Fibroblast of villous mesenchyme (primary cell): ENCODE measurements at places on chromosomes 16 and 17. TPM values are rescaled to one million over a fixed set of nuclear protein-coding genes. Genes with fewer than 3 reads are reported as not detected.

The ACSM5 gene
- total RNA-seq: under 0.01 TPM in 1 of 2 replicates, not detected in the other

The KIF2B gene
- not detected in 2 replicates for total RNA-seq

The TAC4 gene
- not detected in 2 replicates for total RNA-seq

The CDK5R1 gene
- total RNA-seq: 0.64 and 0.86 TPM in 2 replicates

The TSPOAP1 gene
- 0.86 and 2.3 TPM in 2 replicates for total RNA-seq

The HOXB4 gene
- total RNA-seq: 1.7 and 1.9 TPM in 2 replicates

The STX1B gene
- 2.2 and 2.6 TPM in 2 replicates for total RNA-seq

The OR1A1 gene
- not detected in 2 replicates for total RNA-seq

The PLA2G10 gene
- not detected in 2 replicates for total RNA-seq

The RAB37 gene
- total RNA-seq: 0.32 TPM in 1 of 2 replicates, not detected in the other

The SERPINF2 gene
- 0.43 TPM in 1 of 2 replicates, not detected in the other for total RNA-seq

The KCNJ12 gene
- total RNA-seq: under 0.01 TPM in 2 replicates

The ABI3 gene
- total RNA-seq: 0.64 and 1.7 TPM in 2 replicates

The VAT1L gene
- total RNA-seq: 37.6 and 59.3 TPM in 2 replicates

The OR1F1 gene
- total RNA-seq: under 0.01 and 0.43 TPM in 2 replicates

The GRAPL gene
- total RNA-seq: 0.43 TPM in 1 of 2 replicates, not detected in the other

The CCL15 gene
- total RNA-seq: not detected in 2 replicates

The KRTAP3-1 gene
- not detected in 2 replicates for total RNA-seq

The EPN3 gene
- total RNA-seq: under 0.01 TPM in 1 of 2 replicates, not detected in the other

The CDRT4 gene
- total RNA-seq: 5.2 and 6.5 TPM in 2 replicates

The RNF43 gene
- total RNA-seq: not detected in 2 replicates

The XAF1 gene
- total RNA-seq: 45.8 and 58.3 TPM in 2 replicates

The ENO3 gene
- total RNA-seq: 2.6 and 7.4 TPM in 2 replicates

The ACSM3 gene
- 0.32 and 0.86 TPM in 2 replicates for total RNA-seq

The AHSP gene
- total RNA-seq: not detected in 2 replicates

The CLEC3A gene
- not detected in 2 replicates for total RNA-seq

The NOG gene
- 0.64 and 2.6 TPM in 2 replicates for total RNA-seq

The RPA1 gene
- total RNA-seq: 13.4 and 13.5 TPM in 2 replicates

The KRTAP1-1 gene
- total RNA-seq: not detected in 2 replicates

The CDH5 gene
- not detected in 2 replicates for total RNA-seq

The ANKS3 gene
- total RNA-seq: 25.4 and 33.2 TPM in 2 replicates

The PPP1R27 gene
- total RNA-seq: not detected in 2 replicates

The PRR29 gene
- total RNA-seq: under 0.01 TPM in 2 replicates

The ADGRG3 gene
- not detected in 2 replicates for total RNA-seq

The NPIPA8 gene
- total RNA-seq: under 0.01 and 0.32 TPM in 2 replicates

The SLC5A11 gene
- total RNA-seq: under 0.01 TPM in 1 of 2 replicates, not detected in the other

The LGALS9C gene
- total RNA-seq: not detected in 2 replicates

The TBC1D3H gene
- total RNA-seq: not detected in 2 replicates

The DOC2A gene
- total RNA-seq: under 0.01 and 0.32 TPM in 2 replicates

The FOXC2 gene
- total RNA-seq: 0.64 TPM in 1 of 2 replicates, not detected in the other

The NETO2 gene
- 13.9 and 14.7 TPM in 2 replicates for total RNA-seq

The HBQ1 gene
- total RNA-seq: not detected in 2 replicates

The BAIAP3 gene
- total RNA-seq: under 0.01 and 0.32 TPM in 2 replicates

The KRTAP17-1 gene
- not detected in 2 replicates for total RNA-seq

The SLFN14 gene
- total RNA-seq: not detected in 2 replicates

The CDIPT gene
- 60.9 and 84.6 TPM in 2 replicates for total RNA-seq

The CDYL2 gene
- total RNA-seq: 9.3 and 14.2 TPM in 2 replicates

The CA5A gene
- total RNA-seq: not detected in 2 replicates

The TLCD3B gene
- total RNA-seq: 0.32 TPM in 1 of 2 replicates, not detected in the other

The OR1A2 gene
- not detected in 2 replicates for total RNA-seq

The NUPR1 gene
- total RNA-seq: 8.2 and 27.7 TPM in 2 replicates
